Uterine smooth muscle cell (primary cell): ENCODE measurements at places on chromosomes 7 and 10. TPM values are rescaled to one million over a fixed set of nuclear protein-coding genes. Genes with fewer than 3 reads are reported as not detected.

Gene KCNH2
- 4.4 and 5.2 TPM in 2 replicates for total RNA-seq

Gene FEZF1
- total RNA-seq, result not detected in 2 replicates

Gene TAS2R41
- not detected in 2 replicates for total RNA-seq

Gene GHRHR
- not detected in 2 replicates for total RNA-seq

Gene GPR26
- not detected in 2 replicates for total RNA-seq

Gene WDFY4
- not detected in 2 replicates for total RNA-seq

Gene TRIL
- total RNA-seq, result 0.25 and 0.33 TPM in 2 replicates

Gene PIK3CG
- not detected in 2 replicates for total RNA-seq

Gene STEAP1B
- 10.7 and 23.6 TPM in 2 replicates for total RNA-seq

Gene TRIM50
- total RNA-seq, result not detected in 2 replicates

Gene TEX47
- not detected in 2 replicates for total RNA-seq

Gene FAS
- 59.2 and 80.0 TPM in 2 replicates for total RNA-seq

Gene NUP205
- 49.5 and 101 TPM in 2 replicates for total RNA-seq

Gene UNCX
- not detected in 2 replicates for total RNA-seq

Gene TSPAN13
- 7.6 and 9.7 TPM in 2 replicates for total RNA-seq

Gene CALML5
- not detected in 2 replicates for total RNA-seq

Gene TBX20
- total RNA-seq, result under 0.01 TPM in 1 of 2 replicates, not detected in the other

Gene NFE2L3
- 2.9 and 5.2 TPM in 2 replicates for total RNA-seq

Gene SLC16A9
- total RNA-seq, result 1.1 and 1.2 TPM in 2 replicates

Gene SGPL1
- 28.0 and 40.0 TPM in 2 replicates for total RNA-seq

Gene BCL7B
- 22.7 and 26.1 TPM in 2 replicates for total RNA-seq

Gene RGR
- not detected in 2 replicates for total RNA-seq

Gene LSM8
- 36.0 and 54.7 TPM in 2 replicates for total RNA-seq

Gene GFRA1
- 0.12 TPM in 1 of 2 replicates, not detected in the other for total RNA-seq

Gene DLX5
- total RNA-seq, result not detected in 2 replicates

Gene FOXI2
- total RNA-seq, result not detected in 2 replicates

Gene CALN1
- total RNA-seq, result not detected in 2 replicates

Gene CRPPA
- total RNA-seq, result 1.2 and 1.3 TPM in 2 replicates

Gene MRLN
- total RNA-seq, result not detected in 2 replicates

Gene FZD1
- total RNA-seq, result 18.7 and 25.1 TPM in 2 replicates

Gene RAMP3
- total RNA-seq, result not detected in 2 replicates
